ENCODE measurements at places on chromosomes 7 and 10.

DNA sequence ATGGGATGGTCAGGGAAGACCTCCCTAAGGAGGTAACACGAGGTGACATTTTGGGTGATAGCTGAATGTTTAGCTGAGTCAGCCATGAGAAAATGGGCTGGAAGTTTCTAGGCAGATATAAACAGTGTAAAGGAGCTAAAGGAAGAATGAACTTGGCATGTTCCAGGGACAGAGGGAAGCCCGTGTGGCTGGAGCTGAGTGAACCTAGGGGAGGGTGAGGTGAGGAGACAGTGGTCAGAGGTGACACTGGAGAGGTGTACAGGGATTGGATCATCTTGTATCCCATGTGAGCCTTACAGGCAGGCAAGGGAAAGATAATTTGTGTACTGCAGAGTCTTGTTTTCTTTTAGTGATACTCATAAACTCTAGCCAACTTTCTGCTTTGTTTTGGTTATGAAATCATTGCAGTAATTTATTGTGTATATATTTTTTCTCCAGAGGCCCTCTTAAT lies 1.8 kb downstream of the STARD3NL start:
- DNase-seq: no peak

- no peak for DNase-seq
Measured at GRCh38 chr10:71649631-71650030, 69.9 kb downstream of the C10orf105 start.

- peak; percentile 57 for DNase-seq
Measured at GRCh38 chr7:44309271-44310091, 15.9 kb downstream of the CAMK2B start.

DNA sequence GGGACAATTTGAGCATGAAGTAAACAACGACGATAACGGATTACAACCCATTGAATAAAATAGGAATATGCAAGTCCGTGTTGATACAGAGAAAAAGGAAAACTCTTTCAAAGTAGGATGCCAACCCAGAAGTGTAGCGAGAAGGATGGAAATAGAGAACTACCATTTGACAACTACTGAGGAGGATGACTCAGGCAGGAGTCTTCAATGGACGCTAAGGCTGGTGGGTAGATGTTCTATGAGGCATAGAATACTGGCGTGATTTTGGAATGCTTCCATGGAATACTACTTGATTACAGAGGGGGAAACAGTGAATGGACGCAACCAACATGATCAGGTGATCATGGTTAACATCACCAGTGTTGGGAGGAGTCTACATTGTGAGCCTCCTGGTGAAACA lies 828 bp upstream of the CFAP70 start:
- no peak for DNase-seq

DNA sequence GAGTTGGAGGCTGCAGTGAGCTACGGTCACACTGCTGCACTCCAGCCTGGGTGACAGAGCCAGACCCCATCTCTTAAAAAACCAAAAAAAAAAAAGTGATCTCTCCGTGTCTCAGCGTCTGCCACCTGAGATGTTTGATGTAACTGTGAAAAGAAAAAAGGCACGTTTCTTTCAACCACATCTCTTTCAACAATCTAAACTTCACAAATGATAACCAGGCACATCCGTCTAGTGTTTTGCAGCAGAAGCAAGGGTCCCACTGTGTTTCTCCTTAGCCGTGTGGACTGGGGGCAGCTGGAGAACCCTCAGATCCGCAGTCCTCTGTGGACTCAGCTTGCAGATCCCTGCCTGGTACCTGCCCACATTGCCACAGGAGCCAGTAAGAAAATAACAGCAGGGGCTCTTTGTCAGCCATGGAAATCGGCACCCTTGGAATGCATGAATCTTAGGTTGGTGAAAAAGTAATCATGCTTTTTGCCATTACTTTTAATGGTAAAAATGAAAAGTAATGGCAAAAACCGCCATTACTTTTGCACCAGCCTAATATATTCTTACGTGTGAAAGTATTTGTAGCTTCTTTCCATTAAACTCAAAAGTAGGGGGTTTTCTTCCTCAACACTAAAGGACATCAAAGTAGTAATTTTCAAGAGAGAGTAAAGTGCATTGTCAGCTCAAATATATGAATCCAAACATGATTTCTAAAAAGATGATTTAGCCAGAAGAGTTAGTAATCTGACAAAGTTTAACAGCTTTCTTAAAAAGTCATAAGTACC lies 276.5 kb downstream of the CCDC3 start:
- no peak for DNase-seq

GRCh38 chr10:126731610-126731990 lies 61.1 kb upstream of the C10orf90 start:
- DNase-seq: no peak

GRCh38 chr7:29940199-29940598 lies 49.4 kb downstream of the SCRN1 start:
- DNase-seq: no peak

GRCh38 chr10:93454736-93455135 lies 27.4 kb downstream of the MYOF start:
- no peak for DNase-seq

DNA sequence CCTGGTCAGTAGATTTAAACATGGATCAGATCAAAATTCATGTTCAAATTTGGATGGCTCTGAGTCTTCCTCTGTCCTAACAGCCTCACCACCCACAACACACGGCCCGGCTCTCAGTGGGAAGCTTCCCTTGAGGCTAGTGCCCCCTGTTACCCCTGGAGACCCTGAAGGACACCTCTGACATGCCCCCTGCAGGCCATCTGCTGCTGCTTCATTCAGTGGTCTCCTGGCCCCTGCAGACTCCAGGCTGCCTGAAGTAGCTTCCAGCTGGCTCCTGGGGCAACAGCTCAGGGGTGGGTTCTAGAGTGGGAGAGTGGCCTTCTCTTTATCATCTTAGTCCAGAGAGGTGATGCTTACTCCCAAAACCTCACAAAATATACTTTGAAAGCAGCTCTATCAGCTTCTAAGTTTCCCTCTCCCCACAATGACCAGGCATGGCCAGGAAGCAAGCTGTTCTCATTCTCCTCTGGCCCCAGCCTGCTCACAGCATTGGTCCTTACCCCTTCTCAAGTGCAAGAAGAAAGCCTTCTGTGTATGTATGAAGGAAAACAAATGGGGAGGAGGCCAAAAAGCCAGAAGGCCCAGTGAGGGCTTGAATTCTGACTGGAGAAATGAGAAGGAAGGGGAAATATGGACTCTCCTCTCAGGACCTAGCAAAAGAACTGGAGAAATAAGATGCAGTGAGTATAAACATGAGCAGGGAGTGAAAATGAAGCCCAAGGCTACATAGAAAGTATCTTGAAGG lies 189.6 kb upstream of the INHBA start:
- DNase-seq: no peak

- DNase-seq: no peak
Measured at GRCh38 chr10:108755646-108756045, 1167.7 kb downstream of the XPNPEP1 start.

DNA sequence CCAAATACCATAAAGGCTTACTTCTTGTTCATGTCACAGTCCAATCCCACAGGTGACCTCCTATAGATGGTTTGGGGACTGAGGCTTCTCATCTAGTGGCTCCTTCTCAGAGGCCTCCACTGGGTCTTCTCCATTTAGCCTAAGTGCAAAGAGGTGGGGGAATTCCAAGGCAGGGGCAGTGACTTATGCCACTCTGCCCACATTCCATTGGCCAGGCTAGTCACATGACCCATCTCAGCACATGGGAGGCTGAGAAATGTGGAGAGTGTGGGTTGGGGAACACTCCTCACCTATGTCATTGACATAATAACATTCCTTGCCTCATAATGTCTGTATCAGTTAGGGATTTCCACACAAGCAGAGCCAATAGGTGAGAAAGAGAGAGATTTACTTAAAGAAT lies 104.3 kb upstream of the PLXNA4 start:
- no peak for DNase-seq

DNA sequence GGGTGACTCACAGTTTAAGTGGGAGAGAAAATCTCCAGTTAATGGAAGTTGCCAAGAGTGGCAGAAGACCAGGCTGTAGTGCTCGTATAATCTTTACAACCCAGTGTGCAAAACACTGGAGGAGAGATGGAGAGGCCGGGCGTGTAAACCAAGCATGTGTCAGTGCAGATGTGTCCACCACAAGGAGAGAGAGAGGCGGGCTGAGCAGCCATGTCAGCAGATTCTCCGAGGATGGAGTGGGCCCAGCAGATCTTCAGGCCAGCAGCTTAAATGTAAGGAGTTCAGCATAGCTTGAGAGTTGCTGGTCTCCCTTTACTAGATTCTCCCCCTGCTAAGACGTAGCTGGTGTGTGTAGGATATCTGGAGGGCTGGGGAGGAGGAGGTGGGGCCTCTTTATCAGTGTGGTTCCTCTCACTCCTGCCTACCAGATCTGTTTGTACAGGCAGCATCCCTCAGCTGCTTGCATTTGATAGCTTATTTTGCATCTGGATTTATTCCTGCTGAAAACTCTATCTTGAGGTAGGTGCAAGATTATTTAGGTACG lies 13.7 kb downstream of the BPGM start:
- no peak for DNase-seq

GRCh38 chr10:13115832-13116803 lies 16.2 kb downstream of the OPTN start:
- DNase-seq: no peak

DNA sequence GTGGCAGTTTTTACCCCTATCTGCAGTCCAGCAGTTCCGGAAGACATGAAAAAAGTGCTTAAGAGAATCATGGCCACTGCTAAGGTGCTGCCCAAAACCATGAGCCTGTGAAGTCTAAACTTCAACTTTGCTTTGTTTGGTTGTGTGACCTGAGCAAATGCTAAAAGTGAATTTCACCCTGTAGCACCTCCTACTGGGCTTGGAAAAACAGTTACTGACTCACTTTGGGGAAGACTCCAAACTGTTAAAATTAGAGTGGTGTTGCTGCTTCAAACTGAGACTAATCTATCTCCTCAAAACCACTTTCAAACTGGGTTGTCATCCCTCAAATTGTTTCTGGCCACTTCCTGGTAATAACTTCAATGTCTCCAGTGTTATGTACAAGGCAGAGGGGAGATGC lies 21.3 kb downstream of the MKX start:
- no peak for DNase-seq

GRCh38 chr7:70393956-70394355 lies 738.0 kb upstream of the GALNT17 start:
- no peak for DNase-seq

GRCh38 chr7:70242826-70243225 lies 644.6 kb downstream of the AUTS2 start:
- DNase-seq: no peak

DNA sequence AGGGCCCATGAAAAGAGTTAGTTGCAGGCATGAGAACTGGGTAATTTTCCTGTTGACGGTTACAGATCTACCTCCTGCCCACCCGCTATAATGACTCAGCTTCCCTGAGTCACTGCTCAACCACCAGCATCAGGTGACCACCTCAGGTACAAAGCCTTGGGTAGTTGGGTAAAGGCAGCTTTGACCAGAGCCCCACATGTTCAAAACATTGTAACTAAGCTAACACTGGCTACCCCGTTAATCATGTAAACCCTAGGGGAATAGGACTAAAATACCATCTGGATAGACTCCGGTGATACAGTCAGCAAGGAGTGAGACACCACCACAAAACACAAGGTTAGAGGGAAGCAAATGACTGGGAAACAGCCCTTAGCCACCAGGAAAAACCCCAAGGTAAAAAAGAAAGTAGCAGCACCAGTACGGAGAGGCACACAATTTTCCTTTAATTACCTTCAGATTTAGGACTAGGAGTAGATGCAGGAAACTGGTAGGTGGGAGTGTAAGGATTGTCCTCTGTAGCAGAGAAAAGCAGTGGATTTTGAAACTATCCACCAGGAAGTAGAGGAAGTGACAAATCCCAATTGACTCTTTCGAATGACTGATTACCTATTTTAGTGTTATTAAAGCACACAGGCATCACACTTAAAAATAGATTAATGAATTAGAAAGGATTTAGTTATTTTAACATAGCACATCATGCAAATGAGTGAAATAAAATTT lies 103.5 kb upstream of the PDLIM1 start:
- DNase-seq: no peak

GRCh38 chr10:43265799-43266721 lies 805 bp downstream of the RASGEF1A start:
- no peak for DNase-seq

GRCh38 chr10:133190225-133190624 lies 30.2 kb downstream of the KNDC1 start:
- DNase-seq: no peak

DNA sequence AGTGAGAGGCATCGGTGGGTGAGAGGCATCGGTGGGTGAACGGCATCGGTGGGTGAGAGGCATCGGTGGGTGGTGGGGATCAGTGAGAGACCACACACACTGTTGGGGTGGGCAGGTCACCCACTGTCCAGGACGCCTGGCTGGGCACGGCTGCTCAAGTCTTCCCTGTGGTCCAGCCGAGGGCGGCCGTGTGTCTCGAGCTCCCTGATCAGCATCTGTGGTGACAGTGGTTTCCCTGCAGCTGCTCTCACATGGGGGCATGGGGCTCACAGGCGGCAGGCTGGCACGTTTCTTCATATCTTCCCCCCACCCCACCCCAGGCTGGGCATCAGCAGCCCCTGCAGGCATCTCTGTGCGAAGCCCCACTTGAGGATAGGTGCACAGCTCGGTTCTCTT lies 78.2 kb downstream of the NKX6-2 start:
- no peak for DNase-seq

GRCh38 chr7:135712182-135712782 lies 15.7 kb downstream of the SLC13A4 start:
- DNase-seq: no peak

- no peak for DNase-seq
Measured at GRCh38 chr7:15463801-15464666, 97.8 kb downstream of the AGMO start.

- DNase-seq: no peak
Measured at GRCh38 chr10:46516660-46517416, 39.6 kb downstream of the GPRIN2 start.

DNA sequence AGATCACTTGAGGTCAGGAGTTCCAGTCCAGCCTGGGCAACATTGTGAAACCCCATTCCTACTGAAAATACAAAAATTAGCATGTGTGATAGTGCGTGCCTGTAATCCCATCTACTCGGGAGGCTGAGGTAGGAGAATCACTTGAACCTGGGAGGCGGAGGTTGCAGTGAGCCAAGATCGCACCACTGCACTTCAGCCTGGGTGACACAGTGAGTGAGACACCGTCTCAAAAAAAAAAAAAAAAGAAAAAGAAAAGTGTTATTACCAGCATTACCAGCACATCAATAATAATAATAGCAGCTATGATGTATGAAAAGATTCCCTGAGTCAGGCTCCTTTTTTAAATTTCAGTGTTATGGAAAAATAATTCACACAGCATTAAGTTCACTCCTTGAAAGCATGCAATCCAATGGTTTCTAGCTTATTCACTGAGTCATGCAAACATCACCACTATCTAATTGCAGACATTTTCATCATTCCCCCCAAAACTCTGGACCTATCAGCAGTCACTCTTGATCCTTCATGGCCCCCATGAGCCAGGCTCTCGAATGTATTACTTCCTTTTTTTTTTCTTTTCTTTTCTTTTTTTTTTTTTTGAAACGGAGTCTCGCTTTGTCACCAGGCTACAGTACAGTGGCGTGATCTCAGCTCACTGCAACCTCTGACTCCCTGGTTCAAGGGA lies 228.4 kb downstream of the FANK1 start:
- no peak for DNase-seq

GRCh38 chr7:55157764-55158105 lies 138.9 kb downstream of the EGFR start:
- no peak for DNase-seq

All from B cell (primary cell).